ENCODE measurements at places on chromosomes 2 and 18. TPM values are rescaled to one million over a fixed set of nuclear protein-coding genes. Genes with fewer than 3 reads are reported as not detected.

DNA sequence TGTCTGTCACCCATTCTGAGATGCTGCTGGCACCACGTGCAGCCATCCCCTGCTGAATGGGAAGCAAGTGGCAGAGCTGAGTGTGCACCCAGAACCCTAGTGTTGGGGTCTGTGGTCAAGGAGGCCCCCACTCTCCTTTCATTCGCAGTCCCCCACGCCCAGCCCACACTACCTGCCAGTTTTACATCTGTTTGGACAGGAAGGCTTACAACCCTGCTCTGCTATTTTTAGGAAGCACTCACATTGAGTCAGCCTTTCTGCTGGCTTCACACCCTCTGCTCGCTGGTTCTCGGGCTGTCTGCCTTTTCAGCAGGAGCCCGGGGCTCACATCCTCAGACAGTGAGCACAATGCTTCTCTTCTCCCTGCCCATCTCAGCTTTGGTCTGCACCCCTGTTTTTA lies 10.7 kb upstream of the ADCY3 start:
- peaks cover 10% of the 10 kb centered on the region for H3K4me1 ChIP-seq
- H3K27me3 ChIP-seq = no peaks in the 10 kb centered on the region
- no peak overlapping the region for H3K4me3 ChIP-seq
- H3K27ac ChIP-seq = no peak overlapping the region
- DNase-seq = no peak
- no peaks in the 10 kb centered on the region for H3K36me3 ChIP-seq

- no peak for DNase-seq
- no peak overlapping the region for H3K4me3 ChIP-seq
- peaks cover 63% of the 10 kb centered on the region for H3K27me3 ChIP-seq
- H3K4me1 ChIP-seq = no peaks in the 10 kb centered on the region
- no peak overlapping the region for H3K27ac ChIP-seq
Observed at GRCh38 chr2:224293976-224294375, 107.9 kb downstream of the FAM124B start.

The ZNF638 gene
- total RNA-seq = 107 TPM

The PLB1 gene
- total RNA-seq = 1.9 TPM

- no peak overlapping the region for H3K27ac ChIP-seq
- DNase-seq = no peak
- H3K4me3 ChIP-seq = no peak overlapping the region
- no peaks in the 10 kb centered on the region for H3K4me1 ChIP-seq
Observed at GRCh38 chr2:37476411-37476810, 132.0 kb downstream of the QPCT start.

GRCh38 chr2:138081225-138082073 lies 117.2 kb downstream of the HNMT start:
- no peak for DNase-seq
- no peak overlapping the region for H3K4me3 ChIP-seq
- H3K36me3 ChIP-seq = no peaks in the 10 kb centered on the region
- H3K4me1 ChIP-seq = no peaks in the 10 kb centered on the region
- H3K27me3 ChIP-seq = no peaks in the 10 kb centered on the region
- H3K27ac ChIP-seq = no peak overlapping the region

- no peak for DNase-seq
- H3K4me1 ChIP-seq = no peaks in the 10 kb centered on the region
- no peaks in the 10 kb centered on the region for H3K36me3 ChIP-seq
- H3K4me3 ChIP-seq = no peak overlapping the region
Observed at GRCh38 chr2:194696690-194697089, 960.3 kb upstream of the SLC39A10 start.

DNA sequence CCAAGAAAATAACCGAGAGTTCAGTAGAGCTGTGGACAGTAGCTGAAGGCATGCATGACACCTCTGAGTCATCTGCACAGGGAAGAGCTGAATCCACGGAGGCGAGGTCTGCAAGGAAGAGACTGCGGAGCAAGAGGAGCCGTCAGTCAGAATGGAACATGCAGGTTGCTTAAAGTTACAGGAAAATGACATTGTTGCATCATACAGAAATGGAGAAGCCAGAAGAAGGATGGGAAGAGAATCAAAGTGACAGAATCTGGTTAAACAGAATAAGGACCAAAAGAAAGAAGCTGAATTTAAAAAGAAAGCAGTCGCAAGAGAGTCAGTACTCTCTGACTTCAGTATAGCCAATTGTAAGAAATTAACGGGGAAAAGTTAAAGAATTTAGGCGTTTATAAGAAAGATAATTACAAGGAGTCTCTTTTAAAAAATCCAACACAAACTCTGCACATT lies 533.8 kb downstream of the ADCYAP1 start:
- H3K4me1 ChIP-seq = no peaks in the 10 kb centered on the region
- no peak overlapping the region for H3K27ac ChIP-seq
- no peak overlapping the region for H3K4me3 ChIP-seq
- no peaks in the 10 kb centered on the region for H3K36me3 ChIP-seq

- H3K27me3 ChIP-seq = no peaks in the 10 kb centered on the region
- no peak for DNase-seq
- H3K27ac ChIP-seq = no peak overlapping the region
- H3K4me3 ChIP-seq = no peak overlapping the region
- no peaks in the 10 kb centered on the region for H3K36me3 ChIP-seq
Observed at GRCh38 chr18:27114842-27115241, 70.3 kb downstream of the CHST9 start.

DNA sequence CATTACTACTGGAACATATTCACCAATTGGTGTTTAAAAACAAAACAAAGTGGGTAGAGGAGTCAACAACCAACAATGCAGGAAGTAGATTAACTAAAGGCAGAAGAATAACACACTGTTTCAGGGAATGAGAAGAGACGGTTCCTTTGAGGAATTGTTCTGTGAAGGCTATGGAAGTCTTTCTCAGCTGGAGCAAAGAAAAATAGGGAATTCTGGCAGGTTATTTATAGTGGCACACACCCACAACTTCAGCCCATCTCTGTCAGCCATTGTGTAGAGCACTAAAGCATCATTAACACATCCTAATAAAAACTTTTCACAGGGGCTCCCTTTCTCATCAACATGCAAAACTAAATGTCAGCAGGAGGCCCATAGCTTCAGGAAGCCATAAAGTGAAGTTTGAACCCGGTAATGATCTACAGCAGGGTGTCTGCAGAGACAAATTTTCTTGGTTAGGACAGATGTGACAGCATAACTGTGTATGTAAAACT lies 113.6 kb downstream of the CDH2 start:
- no peak overlapping the region for H3K4me3 ChIP-seq
- H3K36me3 ChIP-seq = peaks cover 1% of the 10 kb centered on the region
- H3K27me3 ChIP-seq = no peaks in the 10 kb centered on the region
- no peak for DNase-seq
- no peak overlapping the region for H3K27ac ChIP-seq

DNA sequence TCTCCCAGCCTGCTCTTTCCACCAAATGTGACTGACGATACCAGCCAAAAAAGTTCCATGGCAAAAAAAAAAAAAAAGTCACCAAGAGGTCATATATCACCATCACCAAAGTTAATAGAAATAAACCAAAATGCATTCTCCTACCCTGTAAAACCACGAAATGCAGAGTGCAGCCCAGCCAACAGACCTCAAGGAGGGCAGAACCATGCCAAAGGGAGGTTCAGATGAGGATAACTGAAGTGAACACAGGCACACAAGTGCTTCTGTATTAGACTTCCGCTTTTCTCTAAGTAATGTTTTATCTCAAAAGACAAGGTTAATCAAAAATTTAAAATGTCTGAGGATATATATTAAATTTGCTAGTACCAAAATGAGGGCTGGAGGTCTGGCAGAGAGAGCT lies 5.5 kb downstream of the SERPINE2 start:
- no peak for DNase-seq
- no peak overlapping the region for H3K27ac ChIP-seq
- H3K4me3 ChIP-seq = no peak overlapping the region
- peaks cover 51% of the 10 kb centered on the region for H3K4me1 ChIP-seq
- H3K36me3 ChIP-seq = peaks cover 8% of the 10 kb centered on the region

GRCh38 chr2:168192839-168193616 lies 54.4 kb downstream of the STK39 start:
- DNase-seq = peak; percentile 56
- peaks cover 77% of the 10 kb centered on the region for H3K4me1 ChIP-seq
- H3K27me3 ChIP-seq = no peaks in the 10 kb centered on the region
- peak overlapping the region; percentile 87 for H3K27ac ChIP-seq
- no peaks in the 10 kb centered on the region for H3K36me3 ChIP-seq
- H3K4me3 ChIP-seq = peak overlapping the region; percentile 66

- H3K4me1 ChIP-seq = peaks cover 6% of the 10 kb centered on the region
- peaks cover 44% of the 10 kb centered on the region for H3K27me3 ChIP-seq
- H3K4me3 ChIP-seq = no peak overlapping the region
- DNase-seq = no peak
- no peak overlapping the region for H3K27ac ChIP-seq
Observed at GRCh38 chr18:35387152-35387571, 10.0 kb upstream of the ZNF396 start.
